ENCODE measurements at places on chromosomes 11 and 22.

- no peak for DNase-seq
These were observed 530.4 kb upstream of the TENM4 start for GRCh38 chr11:79971255-79971654.

GRCh38 chr11:122772945-122773344, 65.4 kb upstream of the CRTAM start:
- no peak for DNase-seq

GRCh38 chr22:46528121-46528610, 9.3 kb downstream of the CELSR1 start:
- DNase-seq = peak; percentile 30

DNA sequence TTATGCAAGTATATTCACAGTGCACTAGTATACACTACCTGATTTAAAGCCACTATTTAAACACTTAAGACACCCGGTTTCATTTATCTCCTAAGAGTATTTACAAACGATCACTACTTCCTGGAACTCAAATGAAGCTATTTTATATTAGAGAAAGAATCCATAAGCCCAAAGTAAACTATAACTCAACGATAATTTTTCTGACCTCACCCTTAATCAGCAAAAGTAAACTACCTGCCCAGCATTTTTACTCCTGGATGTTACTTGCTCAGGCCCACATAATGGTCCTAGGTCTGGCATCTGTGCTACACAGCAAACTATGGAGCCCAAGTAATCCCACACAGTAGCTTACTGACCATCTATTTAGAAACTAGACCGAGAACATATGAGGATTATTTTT, 33.4 kb downstream of the TSG101 start:
- DNase-seq = no peak

DNA sequence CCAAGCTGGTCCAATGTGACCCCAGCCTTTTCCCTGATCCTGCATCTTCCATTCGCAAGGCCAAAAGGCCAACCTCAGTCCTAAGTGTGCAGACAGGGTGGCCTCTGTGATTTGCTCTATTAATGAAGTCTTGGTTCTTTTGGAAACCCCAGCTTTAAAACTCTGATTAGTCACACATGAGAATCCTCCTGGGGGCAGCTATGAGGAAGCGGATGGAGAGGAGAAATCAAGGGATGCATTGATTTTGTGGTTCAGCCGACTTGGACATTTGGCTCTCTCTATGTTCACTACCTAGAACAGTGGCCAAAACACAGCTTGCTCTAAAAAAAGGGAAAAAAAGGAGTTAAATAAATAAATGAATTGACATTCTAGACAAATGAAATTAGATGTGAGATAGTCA, 98.6 kb upstream of the USP47 start:
- DNase-seq = no peak

- peak; percentile 71 for DNase-seq
These were observed 18.2 kb downstream of the ADM start for GRCh38 chr11:10322830-10323792.

DNA sequence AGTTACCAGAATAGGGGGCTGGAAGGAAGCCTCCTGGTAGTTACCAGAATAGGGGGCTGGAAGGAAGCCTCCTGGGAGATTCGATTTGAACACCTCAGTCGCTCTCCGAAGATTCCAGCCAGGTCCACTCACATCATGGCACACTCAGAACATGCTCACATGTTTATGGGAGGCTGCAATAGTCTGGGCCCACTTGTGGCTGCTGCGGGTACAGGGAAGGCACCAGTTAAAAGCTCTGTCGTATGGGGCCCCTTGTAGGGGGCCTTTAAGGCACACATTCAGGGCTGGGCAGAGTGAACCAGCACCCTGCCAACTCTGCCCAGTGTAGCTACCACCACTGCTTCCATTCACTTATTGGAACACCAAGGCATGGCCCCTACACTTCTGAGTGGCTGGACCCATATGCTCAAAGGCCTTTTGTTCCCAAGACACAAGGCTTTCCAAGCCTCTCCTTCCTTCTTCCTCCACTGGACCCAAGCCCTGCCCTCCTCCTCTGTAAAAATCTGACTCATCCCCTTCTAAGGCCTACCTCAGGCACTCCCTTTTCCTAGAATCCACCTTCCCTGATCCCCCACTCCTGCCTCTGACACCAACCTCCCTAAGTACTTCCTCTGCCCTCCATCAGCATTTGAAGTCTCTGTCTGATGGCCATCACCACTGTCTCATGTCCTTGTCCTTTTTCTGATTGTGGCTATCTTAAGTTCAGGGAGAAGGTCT, 28.0 kb downstream of the USP35 start:
- DNase-seq = no peak

DNA sequence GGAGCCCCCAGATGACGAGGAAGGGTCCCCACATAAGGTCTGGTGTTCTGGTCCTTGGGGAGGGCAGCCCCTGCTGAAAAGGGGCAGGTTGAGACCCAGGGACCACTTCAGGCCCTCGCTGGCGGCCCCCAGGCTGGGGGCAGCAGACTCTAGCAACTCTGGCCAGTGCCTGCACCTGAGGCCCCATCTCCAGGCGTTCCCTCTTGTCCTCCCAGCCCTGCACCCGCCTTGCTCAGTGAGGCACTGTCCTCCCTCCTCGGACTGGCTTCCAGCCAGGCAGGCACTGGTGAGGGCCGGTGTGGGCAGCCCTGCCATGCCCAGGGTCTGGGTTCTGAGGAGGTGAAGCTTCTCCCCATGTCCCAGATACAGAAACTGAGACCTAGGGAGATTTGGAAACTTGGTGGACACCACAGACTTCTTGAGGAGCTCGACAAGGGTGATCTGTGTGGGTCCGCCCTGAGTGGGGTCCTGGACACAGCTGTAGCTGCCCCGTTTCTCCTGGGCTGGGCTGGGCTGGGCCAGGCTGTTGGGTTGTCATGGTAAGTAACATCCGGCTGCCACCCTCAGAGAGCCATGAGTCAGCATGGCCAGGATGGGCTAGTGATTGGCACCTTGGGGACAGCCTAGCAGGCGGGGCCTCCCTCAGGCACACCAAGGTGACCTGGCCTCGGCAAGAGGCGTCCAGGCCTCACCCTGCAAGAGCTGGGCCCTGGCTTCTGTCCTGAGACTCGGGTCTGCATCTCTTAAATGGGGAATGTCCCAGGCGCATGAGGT, 11.1 kb upstream of the PHLDA2 start:
- DNase-seq = peak; percentile 74

- no peak for DNase-seq
These were observed 25.2 kb downstream of the CWC15 start for GRCh38 chr11:94948070-94948617.

GRCh38 chr11:106390078-106390477, 312.6 kb downstream of the AASDHPPT start:
- no peak for DNase-seq

GRCh38 chr22:28243539-28243938, 324.5 kb upstream of the PITPNB start:
- no peak for DNase-seq

DNA sequence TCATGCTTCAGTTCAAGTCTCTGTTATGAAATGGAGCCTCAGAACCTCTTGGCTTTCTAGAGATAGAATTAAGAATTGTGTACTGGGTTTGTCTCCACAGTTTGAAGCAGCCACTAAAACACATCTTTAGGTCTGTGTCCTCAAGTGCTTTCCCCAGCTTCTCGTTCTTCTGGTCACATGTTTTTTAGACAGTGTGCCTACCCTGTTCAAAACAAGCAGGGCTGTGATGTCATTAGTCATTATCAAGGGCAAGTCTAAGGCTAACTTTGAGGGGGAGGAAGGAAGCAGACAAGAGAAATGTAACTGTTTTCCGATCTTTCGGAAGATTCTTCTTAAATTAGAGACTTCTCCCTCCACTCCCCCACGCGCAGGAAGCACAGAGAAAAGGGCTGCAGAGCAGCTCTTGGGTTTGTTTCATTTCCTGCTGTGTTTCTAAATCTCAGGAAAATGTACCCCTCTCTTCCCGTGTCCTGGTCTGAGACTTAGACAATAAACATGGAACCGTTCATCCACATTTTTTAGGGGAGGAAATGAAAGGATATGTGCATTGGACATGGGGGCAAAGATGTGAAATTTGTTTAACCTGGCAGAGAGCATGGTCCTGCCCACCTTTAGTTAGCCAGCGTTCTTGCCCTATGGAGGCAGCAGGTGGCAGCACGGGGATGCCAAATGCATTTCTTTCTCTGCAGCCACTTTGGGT, 3.1 kb downstream of the AKIP1 start:
- peak; percentile 65 for DNase-seq

- peak; percentile 86 for DNase-seq
These were observed 13.9 kb downstream of the OTUB1 start for GRCh38 chr11:64000026-64000739.

DNA sequence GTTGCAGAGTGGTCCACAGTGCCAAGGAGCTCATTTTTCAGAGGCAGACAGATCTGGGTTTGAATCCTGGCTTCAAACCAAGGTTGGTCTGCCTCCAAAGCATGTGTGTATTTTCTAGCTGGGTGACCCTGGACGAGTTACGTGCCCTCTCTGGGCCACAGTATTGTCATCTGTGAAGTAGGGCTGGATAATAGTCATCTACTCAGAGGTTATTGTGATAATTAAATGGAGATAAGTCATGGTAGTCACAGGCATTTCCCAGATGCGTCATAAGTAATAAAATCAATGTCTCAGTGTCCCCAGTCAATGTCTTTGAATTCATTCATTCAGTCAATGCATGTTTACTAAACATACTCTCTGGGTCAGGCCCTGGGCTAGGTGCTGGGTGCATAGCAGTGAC, 8.6 kb downstream of the OMP start:
- no peak for DNase-seq

DNA sequence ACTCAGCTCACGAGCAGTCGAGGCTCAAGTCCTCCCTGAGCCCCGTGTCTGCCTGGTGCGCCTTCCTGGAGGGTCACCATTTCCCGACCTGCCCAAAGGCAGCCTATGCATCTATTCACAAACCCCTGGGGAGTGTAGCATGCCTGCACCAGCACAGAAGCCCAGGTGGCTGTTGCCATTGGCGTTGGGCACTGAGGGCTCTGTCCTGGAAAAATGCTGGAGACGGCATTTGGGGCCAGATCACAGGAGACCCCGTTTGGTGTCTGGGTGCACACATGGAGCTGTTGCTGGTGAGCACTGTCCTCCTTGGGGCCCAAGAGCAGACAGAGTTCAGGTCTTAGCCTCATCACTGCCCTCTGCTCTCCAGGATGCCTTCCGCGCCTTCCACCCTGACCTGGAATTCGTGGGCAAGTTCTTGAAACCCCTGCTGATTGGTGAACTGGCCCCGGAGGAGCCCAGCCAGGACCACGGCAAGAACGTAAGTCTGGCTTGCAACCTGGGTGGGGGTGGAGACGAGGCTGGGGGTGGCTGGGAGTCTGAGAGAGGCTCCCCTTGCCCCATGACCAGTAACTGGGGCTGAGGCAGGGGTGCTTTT, 9.4 kb downstream of the FADS2 start:
- DNase-seq = no peak

DNA sequence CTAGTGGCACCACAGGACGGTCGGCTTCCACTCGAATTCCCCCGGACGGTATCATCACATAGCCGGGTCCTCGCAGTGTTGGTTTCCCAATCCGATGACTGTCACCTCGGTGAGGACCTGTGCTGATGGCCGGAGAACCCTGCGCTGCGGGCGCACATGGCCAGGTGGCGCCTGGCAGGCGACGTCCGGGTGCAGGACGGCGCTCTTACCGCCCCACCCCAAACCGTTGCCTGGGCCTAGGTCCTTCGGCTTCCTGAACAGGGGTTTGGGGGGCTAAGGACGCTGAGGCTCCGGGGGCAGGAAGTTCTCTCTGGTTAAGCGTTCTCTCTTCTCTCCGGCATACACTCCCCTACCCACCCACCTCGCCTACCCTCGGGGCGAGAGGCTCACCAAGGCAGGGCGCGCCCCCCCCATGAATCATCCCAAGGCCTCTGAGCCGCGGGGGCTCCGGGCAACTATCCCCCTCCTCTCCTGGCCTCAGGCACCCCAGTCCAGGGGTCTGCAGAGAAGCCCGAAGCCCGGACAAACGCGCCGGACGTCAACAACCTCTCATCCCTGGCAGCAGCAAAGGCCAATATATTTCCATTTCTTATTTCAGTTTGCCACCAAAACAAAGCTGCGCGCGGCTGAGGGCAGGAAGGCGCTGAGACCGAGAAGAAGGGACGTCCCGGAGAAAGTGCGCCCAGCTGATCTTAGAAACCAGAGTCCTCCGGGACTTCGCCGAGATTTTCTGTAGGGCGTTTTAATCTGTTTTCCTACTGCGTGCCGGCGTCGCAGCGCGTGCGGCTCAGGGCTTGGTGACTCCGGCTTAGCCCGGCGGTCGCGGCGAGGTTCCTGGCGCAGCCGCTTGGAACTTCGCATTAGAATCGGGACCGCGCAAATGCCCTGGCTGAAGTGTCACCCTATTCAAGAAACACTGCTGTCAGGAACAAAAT, 5.6 kb downstream of the ALX4 start:
- peak; percentile 25 for DNase-seq

GRCh38 chr22:26977741-26978376, 320.5 kb downstream of the MIAT start:
- no peak for DNase-seq

DNA sequence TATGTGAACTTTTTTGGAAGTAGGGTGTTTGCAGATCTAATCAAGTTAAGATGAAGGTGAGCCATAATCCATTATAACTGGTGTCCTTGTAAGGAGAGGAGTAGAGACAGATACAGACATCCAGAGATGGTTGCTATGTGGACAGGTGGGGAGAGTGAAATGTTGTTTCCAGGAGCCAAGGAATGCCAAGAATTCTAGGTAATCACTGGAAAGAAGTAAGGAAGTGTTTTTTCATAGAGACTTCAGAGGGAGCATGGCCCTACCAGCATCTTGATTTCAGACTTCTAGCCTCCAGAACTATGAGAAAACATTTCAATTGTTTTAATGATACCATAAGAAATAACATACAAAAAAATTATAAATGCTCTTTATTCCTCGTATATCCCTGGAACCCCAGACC, 320.5 kb upstream of the ANO3 start:
- no peak for DNase-seq

- DNase-seq = no peak
These were observed 52.6 kb upstream of the EMID1 start for GRCh38 chr22:29152954-29153719.

DNA sequence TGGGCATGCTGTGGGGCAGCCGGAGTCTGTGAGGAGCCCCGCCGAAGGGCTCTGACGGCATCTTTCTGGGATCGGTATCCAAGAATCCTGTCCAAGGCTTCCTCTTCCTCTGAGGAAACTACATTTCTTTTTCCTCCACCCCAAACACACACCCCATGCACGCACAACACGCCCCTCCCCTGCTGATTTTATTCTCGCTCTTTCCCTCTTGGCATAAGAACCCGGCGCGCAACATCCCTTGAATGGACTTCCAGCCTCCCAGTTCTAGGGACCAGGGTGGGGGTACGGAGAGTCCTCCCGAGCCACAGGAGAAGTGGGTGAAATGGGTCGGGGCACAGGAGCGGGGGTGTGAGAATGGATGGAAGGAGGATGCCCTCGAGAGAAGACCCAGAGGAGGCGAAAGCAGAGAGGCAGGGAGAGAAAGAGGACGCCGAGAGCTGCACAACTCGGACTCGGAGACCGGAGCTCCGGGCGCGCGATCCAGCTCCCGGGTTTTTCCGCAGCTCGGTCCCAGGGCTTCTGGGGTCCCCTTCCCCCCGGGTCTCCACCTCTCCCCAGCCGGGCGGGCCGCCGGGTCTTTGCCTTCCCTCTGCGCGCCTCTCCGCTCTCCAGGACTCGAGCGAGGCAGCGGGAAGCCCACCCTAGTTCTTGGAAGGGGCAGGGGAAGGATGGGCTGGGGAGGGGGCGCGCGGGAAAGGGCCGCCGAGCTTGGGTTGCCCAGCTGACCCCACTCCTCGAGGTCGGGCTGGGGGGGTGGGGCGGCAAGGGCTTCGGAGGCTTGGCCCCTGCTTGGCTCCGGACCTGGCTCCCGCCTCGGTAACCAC, 1.5 kb upstream of the LARGE1 start:
- peak; percentile 35 for DNase-seq

GRCh38 chr22:48332438-48333322, 1495.0 kb downstream of the BRD1 start:
- DNase-seq = no peak

GRCh38 chr22:36233796-36234195, 5.5 kb downstream of the APOL2 start:
- DNase-seq = no peak
